NCI-H446 (cell line): ENCODE measurements at places on chromosomes 4 and X.
A peak's percentile ranks its signal among the peaks of the same experiment; 100 is the strongest.

DNA sequence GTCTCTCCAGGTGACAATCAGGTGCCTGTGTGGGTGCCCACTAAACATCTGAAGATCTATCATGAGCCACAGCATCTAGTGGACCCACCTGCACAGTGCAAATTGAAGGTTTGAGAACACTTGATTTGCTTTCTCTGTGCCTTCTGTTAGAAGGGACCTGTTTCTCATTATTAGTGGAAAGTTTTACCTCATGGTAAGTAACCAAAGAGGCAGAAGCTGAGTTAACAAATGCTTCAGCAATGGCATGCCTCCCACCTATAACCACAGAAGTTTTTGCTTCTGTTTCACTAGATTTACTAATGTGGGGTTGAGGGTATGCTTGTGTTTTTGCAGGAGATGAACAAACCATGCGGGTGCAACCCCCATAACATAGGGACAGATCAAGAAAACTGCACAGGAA, 297.4 kb upstream of the DKK2 start:
- DNase-seq, result no peak

GRCh38 chr4:153741541-153741940, 18.3 kb downstream of the RNF175 start:
- DNase-seq, result no peak

DNA sequence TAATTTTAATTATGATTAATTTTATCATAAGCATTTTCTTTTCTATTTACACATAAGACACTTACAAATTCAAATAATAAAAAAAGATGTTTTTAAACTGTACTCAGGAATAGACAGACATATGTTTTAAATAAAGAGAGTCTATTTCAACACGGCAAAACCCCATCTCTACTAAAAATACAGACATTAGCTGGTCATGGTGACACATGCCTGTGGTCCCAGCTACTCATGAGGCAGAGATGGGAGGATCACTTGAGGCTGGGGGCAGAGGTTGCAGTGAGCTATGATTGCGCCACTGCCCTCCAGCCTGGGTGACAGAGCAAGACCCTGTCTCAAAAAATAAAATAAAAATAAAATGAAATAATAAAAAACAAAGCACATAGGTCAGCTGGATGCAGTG, 14.8 kb downstream of the FAM9B start:
- DNase-seq, result no peak

DNA sequence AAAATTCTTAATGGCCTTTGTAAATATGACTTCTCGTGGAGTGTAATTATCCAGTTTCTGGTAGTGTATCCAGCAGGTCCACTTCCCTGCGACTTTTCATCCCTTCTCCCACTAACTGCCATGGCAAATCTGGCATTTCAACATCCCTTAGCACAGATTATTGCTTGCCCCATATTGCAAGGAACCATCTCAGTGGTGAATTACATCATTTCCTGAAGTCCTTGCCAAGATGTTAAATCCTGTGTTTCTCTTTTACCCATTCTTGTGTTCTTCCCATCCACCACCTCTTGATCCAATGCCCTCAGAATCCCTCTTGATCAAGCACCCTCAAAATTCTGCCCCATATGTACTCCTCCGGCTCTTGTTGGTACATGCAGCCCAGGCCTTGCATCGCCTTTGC, 88.1 kb upstream of the ZNF81 start:
- DNase-seq, result no peak

DNA sequence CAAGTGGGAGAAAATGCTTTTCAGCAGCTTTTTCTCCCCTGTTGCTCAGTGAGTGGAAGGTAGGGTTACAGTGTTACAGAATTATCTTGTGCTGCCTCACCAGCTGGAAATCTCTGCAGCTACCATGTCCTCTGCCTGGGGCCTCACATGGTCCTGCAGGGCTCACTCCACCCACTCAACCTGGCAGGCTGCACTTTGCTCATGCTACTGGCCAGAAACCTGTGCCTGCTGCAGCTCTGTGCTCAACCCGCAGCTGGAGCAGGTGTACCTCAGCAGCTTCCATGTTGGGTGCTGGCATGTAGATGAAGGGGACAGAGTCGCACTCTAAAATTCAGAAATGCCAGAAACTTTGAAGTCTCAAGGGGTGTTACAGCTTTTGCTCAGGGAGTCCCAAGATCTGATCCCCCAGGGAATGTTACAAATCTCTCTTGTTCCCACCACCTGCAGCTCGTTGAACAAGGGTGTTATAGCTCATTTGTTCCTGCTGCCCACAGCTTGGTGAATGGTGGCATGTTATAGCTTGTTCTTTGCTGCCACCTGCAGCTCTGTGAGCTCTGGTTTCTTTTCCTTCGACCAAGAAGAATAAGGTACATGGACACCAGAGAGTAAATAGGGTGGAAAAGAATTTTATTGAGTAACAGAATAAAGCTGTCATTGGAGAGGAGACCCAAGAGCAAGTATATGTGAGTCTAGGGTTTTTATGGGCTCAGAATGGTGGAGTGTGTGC, 845.8 kb downstream of the TECRL start:
- no peak for DNase-seq

GRCh38 chr4:22922426-22922825, 229.7 kb downstream of the GBA3 start:
- no peak for DNase-seq

GRCh38 chr4:57435300-57435699, 325.1 kb upstream of the IGFBP7 start:
- no peak for DNase-seq

GRCh38 chr4:105389167-105389566, 84.7 kb downstream of the PPA2 start:
- no peak for DNase-seq

- DNase-seq, result no peak
Measured at GRCh38 chr4:151197247-151197646, 79.7 kb upstream of the PRSS48 start.

GRCh38 chrX:19889582-19890342, 2.4 kb upstream of the SH3KBP1 start:
- peak; percentile 1 for DNase-seq

DNA sequence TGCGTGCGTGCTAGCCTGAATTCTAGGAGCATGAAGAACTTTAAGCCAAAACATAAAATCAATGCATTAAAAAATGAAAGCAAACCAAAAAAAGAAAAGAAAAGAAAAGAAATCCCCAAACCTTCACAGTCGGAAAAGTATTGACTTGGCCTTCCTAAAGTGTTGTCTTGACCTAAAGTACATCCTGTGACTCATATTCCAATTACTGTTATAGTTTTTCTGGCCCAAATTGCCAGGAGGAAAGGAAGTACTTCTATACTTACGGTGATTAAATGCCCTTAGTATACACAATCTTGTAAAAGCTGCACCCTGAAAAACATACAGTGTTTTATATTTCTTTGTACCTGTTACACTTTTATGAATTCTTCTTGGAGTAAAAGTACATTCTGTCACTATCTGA, 512.8 kb downstream of the ANKRD50 start:
- DNase-seq, result no peak
